ENCODE measurements at places on chromosomes 5 and 9. TPM values are rescaled to one million over a fixed set of nuclear protein-coding genes. Genes with fewer than 3 reads are reported as not detected.

DNA sequence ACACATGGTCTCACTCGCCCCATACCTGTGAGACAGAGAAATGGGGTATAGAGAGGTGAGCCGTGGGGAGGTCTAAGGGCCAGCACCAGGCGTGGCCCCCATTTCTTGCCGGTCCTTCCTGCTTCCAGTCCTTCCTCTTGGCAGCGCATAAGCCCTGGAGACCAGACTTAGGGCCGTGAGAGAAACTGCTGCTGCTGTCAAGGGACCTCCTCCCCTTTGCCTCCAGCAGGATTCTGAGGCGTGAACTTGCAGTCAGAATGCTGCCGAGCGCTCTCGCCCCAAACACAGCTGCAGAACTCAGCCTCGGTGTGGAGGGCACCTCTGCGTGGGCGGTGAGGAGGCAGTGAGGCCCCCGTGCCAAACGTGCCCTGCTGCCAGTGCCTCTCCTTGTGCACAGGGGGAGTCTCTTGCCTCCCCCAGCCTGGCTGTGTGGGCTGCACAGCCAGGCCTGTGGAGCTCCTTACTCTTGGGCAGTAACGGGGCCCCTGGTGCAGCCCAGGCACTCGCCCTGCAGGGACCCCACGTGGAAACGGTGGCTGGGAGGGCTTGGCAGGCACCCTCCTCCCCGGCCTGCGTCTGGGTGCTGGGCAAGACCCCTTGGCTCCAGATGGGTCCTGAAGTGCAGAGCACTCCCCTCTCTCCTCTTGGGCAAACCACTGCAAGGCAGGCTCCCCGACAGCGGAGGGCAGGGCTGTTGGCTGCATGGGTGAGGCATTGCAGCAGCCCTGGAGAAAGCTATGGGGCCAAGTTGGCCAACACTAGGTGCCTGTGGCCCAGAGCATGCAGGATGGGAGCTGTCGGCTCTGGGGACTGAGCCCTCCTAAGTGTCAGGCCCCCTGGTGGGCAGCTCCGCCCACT is 85.4 kb downstream of the RXRA start:
- no peak for DNase-seq
- no peak overlapping the region for H3K27ac ChIP-seq
- no peaks in the 10 kb centered on the region for H3K27me3 ChIP-seq
- no peak overlapping the region for H3K4me3 ChIP-seq

DNA sequence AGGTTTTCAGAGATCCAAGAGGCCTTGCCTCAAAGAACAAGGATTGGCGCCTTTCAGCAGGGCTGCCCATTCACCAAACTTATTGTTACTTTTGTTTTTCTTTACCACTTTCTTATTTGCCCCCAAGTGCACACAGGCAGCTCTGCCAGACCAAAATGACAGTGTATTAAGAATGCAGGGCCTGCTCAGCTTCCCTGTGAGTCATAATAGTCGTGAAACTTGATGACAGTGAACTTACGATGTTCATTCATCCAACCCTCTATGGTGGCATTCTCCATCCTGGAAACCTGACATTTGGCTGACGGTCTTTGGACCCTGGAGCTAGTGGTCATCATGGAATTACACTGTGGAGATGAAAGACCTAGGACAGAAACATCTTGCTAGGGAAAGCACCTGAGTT is 44.3 kb downstream of the UBE2QL1 start:
- H3K36me3 ChIP-seq: no peaks in the 10 kb centered on the region
- peaks cover 43% of the 10 kb centered on the region for H3K4me1 ChIP-seq
- no peak overlapping the region for H3K27ac ChIP-seq
- no peak for DNase-seq
- H3K27me3 ChIP-seq: peaks cover 5% of the 10 kb centered on the region

Gene SPATA31D4
- total RNA-seq: not detected

DNA sequence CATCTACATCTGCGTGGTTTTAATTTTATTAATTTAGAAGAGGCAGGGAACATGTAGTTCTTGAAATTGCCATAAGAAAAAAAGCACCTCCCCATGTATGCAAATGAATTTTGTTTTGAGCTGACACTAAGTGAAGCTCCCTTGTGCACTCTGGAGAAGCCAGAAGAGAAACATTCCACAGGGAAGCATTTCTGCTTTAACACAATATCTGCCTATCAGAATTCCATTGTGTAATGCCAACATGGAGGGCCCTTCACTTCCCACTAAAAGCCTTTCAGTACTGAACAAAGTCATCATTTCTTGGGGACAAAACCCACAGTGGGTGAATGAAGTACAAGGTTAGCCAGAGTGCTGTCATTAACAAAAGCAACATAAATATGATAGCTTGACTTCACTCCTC is 59.7 kb downstream of the PRELID2 start:
- no peak overlapping the region for H3K27ac ChIP-seq
- no peaks in the 10 kb centered on the region for H3K4me1 ChIP-seq
- H3K36me3 ChIP-seq: no peaks in the 10 kb centered on the region
- H3K27me3 ChIP-seq: no peaks in the 10 kb centered on the region
- no peak for DNase-seq
- H3K4me3 ChIP-seq: no peak overlapping the region

GRCh38 chr9:131500377-131500776 is 2.3 kb upstream of the POMT1 start:
- peaks cover 41% of the 10 kb centered on the region for H3K36me3 ChIP-seq
- no peaks in the 10 kb centered on the region for H3K27me3 ChIP-seq
- peak overlapping the region; percentile 98 for H3K4me3 ChIP-seq
- peak; percentile 87 for DNase-seq

Measured in activated CD4-positive, alpha-beta T cell treated with anti-CD3 and anti-CD28 coated beads, Interleukin-2, amount 10 ng/mL, durations not matched to agents 7 days and 5 days (primary cell).